Endothelial cell (in vitro differentiated cells): ENCODE measurements at places on chromosomes 7 and 10. TPM values are rescaled to one million over a fixed set of nuclear protein-coding genes. Genes with fewer than 3 reads are reported as not detected.
A peak's percentile ranks its signal among the peaks of the same experiment; 100 is the strongest.

DNA sequence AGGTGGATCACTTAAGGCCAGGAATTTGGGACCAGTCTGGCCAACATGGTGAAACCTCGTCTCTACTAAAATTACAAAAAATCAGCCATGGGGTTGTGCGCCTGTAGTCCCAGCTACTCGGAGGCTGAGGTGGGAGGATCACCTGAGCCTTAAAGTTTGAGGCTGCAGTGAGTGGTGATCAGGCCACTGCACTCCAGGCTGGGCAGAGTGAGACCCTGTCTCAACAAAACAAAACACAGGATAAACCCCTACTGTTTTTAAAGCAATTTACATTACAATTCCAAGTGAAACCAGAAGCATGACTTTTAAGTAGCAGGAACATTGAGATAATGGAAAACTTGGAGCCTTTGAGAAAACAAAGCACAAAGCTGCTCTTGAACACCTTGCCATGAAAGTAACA is 92.4 kb upstream of the BTBD16 start:
- H3K4me3 ChIP-seq, result no peak overlapping the region
- no peak overlapping the region for H3K27ac ChIP-seq

DNA sequence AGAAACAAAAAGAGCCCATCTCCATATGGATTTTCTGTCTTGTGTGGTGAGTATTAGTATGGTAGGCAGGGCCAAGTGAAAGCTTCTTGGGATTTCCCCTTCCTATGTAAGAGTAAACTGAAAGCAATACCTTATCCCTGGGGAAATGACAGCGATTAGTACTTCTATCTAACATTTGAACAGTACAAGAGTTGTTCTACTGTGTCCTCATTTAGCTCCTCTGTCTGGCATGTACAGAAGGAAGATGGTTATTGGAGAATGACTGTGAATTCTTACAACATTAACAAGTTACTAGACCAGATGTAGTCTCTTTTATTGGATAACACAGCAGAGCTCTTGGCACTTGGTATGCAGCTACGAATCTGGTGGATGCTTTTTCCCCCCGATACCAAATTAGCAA is 17.9 kb upstream of the TRIL start:
- no peak overlapping the region for H3K4me3 ChIP-seq
- H3K27ac ChIP-seq, result no peak overlapping the region
- DNase-seq, result no peak
- H3K36me3 ChIP-seq, result no peaks in the 10 kb centered on the region

DNA sequence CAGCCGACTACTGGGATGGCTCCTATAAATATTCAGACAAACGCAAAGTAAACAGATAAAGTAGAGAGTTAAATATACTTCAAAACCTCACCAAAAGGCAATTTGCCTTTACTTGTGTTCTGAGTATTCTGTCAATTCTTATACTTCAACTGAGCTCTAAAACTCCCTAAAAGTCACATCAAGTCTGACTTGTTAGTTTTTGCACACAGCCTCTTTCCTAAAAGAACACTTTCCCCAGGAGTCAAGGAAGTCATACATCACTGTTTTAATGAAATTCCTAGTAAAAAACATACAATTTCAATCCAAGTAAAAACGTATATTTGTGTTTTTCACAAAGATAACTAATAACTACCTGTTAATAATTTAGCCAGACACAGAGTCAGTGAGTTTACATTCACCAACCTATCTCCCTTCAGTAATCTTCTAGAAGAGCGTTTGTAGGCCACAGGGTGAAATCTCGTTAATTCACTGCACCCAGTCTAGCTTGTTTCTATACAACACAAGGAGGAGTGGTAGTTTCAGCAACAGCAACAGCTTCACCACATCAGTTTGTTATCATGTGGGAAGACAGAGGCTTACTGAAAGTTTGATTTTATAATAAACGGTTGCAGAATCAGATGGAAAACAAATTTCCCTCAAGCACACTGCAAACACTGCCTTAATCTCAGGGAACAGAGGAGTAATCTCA is 2.7 kb downstream of the COBL start:
- H3K4me1 ChIP-seq, result no peaks in the 10 kb centered on the region
- peaks cover 8% of the 10 kb centered on the region for H3K27me3 ChIP-seq
- no peak overlapping the region for H3K27ac ChIP-seq

DNA sequence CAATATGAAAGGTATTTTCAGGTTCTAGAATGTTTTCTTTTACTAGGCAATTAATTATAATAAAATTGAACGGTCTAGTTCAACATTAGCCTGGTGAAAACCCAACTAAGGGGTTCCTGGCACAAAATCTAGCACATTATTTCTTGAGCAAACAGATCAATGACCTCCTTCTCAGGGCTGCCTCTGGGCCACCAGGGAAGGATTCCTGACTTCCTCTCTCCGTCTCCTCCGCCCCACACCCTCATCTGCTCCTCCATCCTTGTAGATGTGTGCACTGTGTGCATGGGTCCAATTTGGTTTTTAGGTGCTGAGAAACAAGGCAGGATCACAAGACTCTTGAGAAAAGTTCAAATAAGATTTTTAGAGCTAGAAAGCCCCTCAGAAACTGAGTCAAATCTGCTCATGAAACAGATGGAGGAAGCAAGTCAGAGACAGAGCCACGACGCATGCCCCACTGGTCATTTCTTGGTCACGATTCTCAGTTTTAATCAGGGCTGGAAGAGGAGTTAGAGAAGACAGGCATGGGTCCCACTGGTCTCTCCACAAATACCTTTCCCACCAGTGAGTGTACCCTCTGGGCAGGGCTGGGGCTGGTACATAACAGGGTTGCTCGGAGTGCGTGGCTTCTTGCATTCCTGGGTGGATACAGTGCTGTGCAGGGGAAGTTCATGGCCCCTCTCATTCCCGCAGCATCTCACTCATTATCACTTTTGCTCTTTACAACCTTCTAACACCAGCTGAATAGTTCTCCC is 3.8 kb downstream of the TRPV6 start:
- H3K27me3 ChIP-seq, result peaks cover 6% of the 10 kb centered on the region
- DNase-seq, result no peak
- no peaks in the 10 kb centered on the region for H3K4me1 ChIP-seq
- H3K36me3 ChIP-seq, result no peaks in the 10 kb centered on the region

DNA sequence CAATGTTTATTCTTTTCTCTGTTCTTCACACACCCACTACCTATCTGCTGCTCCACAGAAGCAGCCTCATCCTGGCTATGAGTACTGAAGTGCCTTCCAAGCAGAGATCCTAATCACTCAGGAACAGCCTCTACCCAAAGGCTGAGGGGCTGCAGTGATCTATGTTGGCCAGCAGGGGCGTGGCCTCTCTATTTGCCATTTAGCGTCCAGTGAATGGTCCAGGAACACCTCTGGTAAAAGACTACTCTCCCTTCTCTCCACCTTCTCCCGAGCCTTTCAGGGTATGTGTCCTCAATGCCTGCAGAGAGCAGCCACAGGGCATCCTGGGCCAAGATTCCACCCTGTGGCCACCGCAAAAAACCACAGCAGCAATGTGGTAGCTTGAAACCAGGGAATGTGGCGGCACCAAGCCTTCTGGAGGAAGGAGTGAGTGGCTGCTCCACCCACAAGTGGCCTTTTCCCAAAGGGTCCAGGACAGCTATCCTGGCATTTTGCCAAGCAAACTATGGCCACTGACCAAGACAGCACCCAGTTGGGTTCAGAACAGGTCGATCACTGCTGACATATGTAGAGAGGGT is 70.9 kb downstream of the SYPL1 start:
- H3K27me3 ChIP-seq, result peaks cover 1% of the 10 kb centered on the region
- peaks cover 6% of the 10 kb centered on the region for H3K36me3 ChIP-seq
- peak; percentile 66 for DNase-seq
- no peak overlapping the region for H3K27ac ChIP-seq
- H3K4me1 ChIP-seq, result peaks cover 6% of the 10 kb centered on the region
- no peak overlapping the region for H3K4me3 ChIP-seq

ZPBP gene
- total RNA-seq, result not detected

DNA sequence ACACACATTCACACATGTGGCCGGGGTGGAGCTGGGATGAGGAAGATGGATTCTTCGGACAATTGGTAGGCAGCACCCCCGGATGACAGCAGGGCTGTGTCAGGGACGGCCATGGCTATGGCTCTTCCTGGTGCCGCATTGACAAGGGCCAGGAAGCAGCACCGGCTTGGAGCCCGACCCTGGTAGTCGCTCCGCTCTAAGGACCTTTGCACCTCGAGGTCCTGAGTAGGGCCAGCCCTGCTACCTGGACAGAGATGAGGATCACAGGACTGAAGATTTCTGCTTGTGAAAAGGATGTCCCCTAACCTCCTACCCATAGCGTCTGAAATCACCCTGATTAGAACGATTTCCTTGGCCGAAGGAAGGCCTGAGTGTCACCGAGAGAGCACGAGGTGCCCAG is 134.1 kb downstream of the ADARB2 start:
- H3K4me3 ChIP-seq, result no peak overlapping the region
- no peaks in the 10 kb centered on the region for H3K36me3 ChIP-seq
- H3K4me1 ChIP-seq, result peaks cover 3% of the 10 kb centered on the region
- no peak overlapping the region for H3K27ac ChIP-seq
- no peaks in the 10 kb centered on the region for H3K27me3 ChIP-seq

DNA sequence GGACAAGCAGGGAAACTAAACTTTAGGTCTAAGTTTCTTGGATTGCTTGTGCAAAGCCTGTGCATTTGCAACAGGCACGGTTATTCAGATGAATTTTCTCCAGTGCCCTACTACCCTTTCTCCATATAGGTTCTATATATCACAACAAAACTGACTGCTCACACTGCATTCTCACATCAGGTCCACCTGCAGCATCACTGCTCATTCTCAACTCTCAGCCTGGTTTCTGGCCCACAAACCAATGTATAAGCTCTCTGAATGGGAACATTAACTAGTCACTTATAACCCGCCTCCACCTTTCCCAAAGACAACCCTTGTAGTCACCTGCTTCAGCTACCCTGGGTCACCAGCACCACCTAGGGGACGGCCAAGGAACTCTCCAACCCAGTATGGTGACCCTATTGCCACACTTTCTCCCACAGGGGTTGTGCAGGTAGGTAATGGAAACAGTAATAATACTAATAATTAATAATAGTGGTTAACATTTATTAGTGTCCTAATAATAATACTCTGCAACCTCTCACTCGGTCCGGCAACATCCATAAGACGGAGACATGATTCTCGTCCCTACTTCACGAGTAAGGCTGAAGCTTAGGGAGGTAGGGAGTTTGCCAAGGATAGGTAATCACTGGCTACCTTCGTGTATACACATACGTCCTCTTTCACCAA is 97.3 kb downstream of the CLEC2L start:
- H3K4me3 ChIP-seq, result peak overlapping the region; percentile 8
- peak; percentile 68 for DNase-seq
- no peak overlapping the region for H3K27ac ChIP-seq
- peaks cover 27% of the 10 kb centered on the region for H3K4me1 ChIP-seq
- H3K36me3 ChIP-seq, result peaks cover 33% of the 10 kb centered on the region

DNA sequence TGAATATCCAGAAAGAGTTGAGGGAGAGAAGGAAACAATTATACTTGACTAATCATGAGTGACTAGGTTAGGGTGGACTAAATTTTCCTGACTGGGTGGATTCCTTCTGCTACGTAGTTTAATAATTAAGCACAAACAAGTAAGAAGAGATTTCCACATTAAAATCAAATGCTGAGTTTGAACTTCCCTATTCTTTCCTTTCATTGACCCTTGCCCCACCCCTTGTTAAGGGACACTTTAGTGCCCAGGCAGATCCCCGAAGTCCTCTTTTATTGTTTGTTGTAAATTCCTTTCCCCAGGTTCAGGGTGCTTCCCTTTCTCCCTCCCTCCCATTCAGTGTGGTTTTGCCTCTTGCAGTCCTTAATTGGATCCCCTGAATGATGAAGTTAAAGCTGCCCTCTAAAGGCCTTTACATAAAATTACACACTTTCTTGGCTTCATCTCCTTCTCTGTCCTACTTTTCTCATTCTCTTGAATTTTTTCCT is 8.8 kb upstream of the SPAM1 start:
- no peaks in the 10 kb centered on the region for H3K4me1 ChIP-seq
- H3K27me3 ChIP-seq, result no peaks in the 10 kb centered on the region
- H3K27ac ChIP-seq, result no peak overlapping the region
- no peak for DNase-seq
- no peaks in the 10 kb centered on the region for H3K36me3 ChIP-seq

DNA sequence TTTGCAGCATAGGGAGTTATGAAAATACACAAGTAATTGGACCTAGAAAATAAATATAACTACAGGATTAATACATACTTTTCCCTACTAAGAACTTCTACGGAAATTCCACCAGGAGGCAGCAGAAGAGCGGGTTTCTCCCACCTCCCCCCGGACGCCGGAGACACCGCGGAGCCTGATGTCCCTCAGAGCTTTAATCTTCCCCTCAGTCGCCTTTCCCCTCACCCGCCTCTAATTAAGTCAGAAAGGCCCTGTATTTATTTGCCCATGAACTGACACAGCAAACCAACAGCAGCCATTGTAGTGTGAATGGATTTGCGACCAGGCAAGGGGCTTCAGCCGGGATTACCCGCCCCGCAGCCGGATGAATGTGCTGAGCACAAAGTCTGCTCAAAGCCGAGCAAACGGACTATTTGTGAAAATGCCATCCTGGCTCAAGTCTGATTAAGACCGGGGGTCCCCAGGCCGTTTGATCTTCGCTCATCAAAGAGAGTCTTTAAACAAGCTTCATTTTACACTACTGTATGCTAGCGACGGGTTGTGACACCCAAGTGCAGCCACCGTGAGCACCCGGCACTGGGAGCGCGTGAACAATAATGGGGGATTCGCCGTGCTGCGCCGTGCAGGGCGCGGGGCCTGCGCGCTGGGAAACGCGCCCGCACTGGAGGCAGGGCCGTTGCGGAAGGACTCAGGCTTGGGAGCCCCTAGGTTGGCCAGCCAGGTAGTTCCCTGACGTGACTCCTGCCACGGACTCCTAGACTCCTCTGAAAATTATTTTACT is 5.6 kb upstream of the DKK1 start:
- peak; percentile 63 for DNase-seq
- H3K4me3 ChIP-seq, result peak overlapping the region; percentile 87
- no peaks in the 10 kb centered on the region for H3K36me3 ChIP-seq
- H3K4me1 ChIP-seq, result peaks cover 11% of the 10 kb centered on the region

GRCh38 chr10:43322769-43323168 is 48.7 kb upstream of the FXYD4 start:
- peaks cover 3% of the 10 kb centered on the region for H3K27me3 ChIP-seq
- H3K36me3 ChIP-seq, result no peaks in the 10 kb centered on the region
- H3K4me1 ChIP-seq, result peaks cover 8% of the 10 kb centered on the region
- peak overlapping the region; percentile 58 for H3K27ac ChIP-seq
- peak overlapping the region; percentile 81 for H3K4me3 ChIP-seq

GRCh38 chr7:93646538-93646937 is 72.0 kb upstream of the CALCR start:
- H3K27me3 ChIP-seq, result no peaks in the 10 kb centered on the region
- no peak overlapping the region for H3K4me3 ChIP-seq
- no peak for DNase-seq
- H3K27ac ChIP-seq, result no peak overlapping the region
- peaks cover 2% of the 10 kb centered on the region for H3K4me1 ChIP-seq
